Peyer's patch (tissue), 4 donors: ENCODE measurements at places on chromosomes 3 and 15. TPM values are rescaled to one million over a fixed set of nuclear protein-coding genes. Genes with fewer than 3 reads are reported as not detected.

The TGFBR2 gene
- 127 TPM for total RNA-seq

The TIPARP gene
- total RNA-seq: 90.8 TPM

The PIERCE2 gene
- not detected for total RNA-seq

The CPNE4 gene
- 0.53 TPM for total RNA-seq

The STRC gene
- 4.7 TPM for total RNA-seq

The EFCAB12 gene
- 0.54 TPM for total RNA-seq

The XCR1 gene
- not detected for total RNA-seq

The TUSC7 gene
- not detected for total RNA-seq

The SPESP1 gene
- not detected for total RNA-seq

The CPOX gene
- 42.4 TPM for total RNA-seq

The GABRR3 gene
- total RNA-seq: not detected

The SNTN gene
- not detected for total RNA-seq

The TPRG1 gene
- 23.1 TPM for total RNA-seq
